ENCODE measurements at places on chromosomes 2 and 18. TPM values are rescaled to one million over a fixed set of nuclear protein-coding genes. Genes with fewer than 3 reads are reported as not detected.

The DNAJC5G gene
- not detected for total RNA-seq

The GALNT5 gene
- not detected for total RNA-seq

The GPC1 gene
- 36.9 TPM for total RNA-seq

The TCF7L1 gene
- 1.1 TPM for total RNA-seq

The RNF144A gene
- 0.47 TPM for total RNA-seq

The ADGRF3 gene
- total RNA-seq: not detected

Measured in MCF 10A (cell line).